ENCODE measurements at places on chromosomes 5 and 9.

GRCh38 chr5:35248843-35249780 lies 18.8 kb upstream of the PRLR start:
- peak; percentile 30 for DNase-seq

- no peak for DNase-seq
These were observed 47.8 kb downstream of the LOX start for GRCh38 chr5:122030251-122030650.

DNA sequence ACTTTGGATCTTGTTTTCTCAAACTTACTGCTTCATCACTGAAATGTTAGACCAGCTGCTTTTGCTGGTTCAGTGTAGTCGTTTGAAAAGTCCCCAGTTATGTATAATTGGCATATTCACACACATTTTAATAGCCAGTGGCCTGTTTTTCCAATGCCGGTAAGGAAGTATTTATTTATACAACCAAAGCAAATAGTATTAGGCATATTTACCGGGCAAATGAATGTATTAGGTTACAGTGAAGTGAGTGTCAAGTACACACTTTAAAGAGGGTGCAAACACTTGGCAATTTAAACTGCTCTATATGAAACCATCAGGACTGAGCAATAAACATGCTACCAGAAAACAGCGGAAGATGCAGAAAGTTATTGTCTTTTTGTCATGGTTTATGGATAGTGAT lies 242.9 kb downstream of the MCTP1 start:
- no peak for DNase-seq

DNA sequence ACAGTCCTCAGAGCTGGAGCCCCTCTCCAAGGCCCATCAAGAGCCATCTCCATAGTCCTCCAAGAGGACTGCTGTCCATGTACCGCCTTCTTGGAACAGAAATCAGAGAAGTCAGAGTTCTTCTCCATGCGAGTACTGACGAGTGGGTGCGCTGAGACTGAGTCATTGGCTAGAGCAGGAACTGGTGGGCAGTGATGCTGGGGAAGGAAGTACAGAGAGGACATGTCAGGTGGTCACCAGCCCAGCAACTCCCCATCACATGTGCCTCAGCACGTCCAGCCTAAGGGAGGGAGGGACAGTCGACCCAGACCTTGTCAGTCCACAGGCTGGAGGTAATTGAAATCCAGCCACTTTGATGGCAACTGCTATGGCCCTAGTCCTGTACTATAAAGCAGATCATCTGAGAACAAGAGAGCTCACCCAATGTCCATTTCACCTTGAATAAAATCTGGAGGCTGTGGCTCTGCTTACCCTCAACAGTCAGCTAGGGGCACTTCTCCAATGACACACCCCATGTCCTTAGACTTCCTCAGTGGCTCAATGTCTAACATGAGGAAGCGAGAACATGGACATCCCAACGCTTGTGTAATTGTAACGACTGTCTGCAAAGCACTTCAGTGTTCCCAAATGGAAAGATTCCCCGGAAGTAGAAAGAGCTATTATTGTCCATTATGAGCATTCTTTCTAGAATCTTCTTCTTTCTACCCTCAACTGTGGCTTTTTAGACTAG lies 15.0 kb upstream of the FBP1 start:
- DNase-seq: no peak

GRCh38 chr5:124060413-124061067 lies 548.6 kb downstream of the CSNK1G3 start:
- DNase-seq: no peak

DNA sequence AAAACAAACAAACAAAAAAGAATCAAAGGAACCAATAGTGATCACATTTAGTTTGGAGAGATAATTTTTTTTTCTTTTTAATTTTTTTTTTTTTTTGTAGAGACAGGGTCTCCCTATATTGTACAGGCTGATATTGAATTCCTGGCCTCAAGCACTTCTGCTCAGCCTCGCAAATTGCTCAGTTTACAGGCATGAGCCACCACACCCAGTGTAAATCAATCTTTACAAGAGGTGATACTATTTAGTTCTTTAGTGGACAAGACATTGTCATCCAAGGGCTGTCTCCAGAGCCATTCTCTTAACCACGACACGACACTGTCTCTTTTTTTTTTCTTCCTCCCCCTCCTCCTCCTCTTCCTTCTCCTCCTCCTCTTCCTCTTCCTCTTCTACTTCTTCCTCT lies 29.6 kb downstream of the ERAP2 start:
- no peak for DNase-seq

DNA sequence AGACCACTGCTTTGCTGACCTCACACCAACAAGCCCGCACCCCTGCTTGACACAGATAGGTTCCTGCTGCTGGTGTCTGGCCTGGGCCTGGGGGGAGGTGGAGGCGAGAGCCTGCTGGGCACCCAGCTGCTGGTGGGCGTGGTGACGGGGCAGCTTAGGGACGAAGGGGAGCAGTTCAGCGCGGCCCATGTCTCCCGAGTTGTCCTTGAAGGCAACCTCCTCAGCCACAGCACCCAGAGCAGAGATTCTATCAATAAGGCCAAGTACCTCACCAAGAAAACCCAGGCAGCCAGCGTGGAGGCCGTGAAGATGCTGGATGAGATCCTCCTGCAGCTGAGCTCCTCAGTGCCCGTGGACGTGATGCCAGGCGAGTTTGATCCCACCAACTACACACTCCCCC lies 313.3 kb downstream of the NR2F1-AS1 start:
- no peak for DNase-seq

DNA sequence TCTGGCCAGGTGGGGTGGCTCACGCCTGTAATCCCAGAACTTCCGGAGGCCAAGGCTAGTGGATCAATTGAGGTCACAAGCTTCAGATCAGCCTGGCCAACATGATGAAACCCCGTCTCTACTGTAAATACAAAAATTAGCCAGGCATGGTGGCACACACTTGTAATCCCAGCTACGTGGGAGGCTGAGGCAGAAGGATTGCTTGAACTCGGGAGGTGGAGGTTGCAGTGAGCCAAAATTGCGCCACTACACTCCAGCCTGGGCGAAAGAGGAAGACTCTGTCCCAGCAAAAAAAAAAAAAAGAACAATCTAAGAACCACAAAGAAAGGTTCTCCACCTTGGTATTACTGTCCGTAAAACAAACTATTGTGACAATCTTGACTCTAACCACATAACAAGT lies 9.7 kb downstream of the MYO10 start:
- no peak for DNase-seq

GRCh38 chr9:98215821-98216220 lies 23.4 kb upstream of the CORO2A start:
- peak; percentile 11 for DNase-seq

- DNase-seq: peak; percentile 17
These were observed 8.1 kb downstream of the ARPC5L start for GRCh38 chr9:124869986-124870560.

DNA sequence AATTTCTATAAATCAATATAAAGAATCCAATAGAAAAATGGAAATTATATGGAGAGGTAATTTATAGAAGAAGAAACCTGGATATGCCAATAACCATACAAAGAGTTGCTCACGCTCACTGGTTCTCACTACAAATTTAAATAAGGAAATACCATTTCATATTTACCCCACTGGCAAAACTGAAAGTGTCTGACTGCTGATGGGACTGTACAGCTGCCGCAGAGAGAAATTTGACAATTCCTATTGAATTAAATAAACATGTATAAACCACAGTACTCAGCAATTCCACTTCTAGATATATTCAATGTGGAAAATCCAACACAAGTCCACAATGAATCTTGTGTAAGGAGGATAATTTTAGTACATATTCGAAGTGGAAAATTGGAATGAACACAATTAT lies 830.4 kb upstream of the GRAMD2B start:
- DNase-seq: no peak

DNA sequence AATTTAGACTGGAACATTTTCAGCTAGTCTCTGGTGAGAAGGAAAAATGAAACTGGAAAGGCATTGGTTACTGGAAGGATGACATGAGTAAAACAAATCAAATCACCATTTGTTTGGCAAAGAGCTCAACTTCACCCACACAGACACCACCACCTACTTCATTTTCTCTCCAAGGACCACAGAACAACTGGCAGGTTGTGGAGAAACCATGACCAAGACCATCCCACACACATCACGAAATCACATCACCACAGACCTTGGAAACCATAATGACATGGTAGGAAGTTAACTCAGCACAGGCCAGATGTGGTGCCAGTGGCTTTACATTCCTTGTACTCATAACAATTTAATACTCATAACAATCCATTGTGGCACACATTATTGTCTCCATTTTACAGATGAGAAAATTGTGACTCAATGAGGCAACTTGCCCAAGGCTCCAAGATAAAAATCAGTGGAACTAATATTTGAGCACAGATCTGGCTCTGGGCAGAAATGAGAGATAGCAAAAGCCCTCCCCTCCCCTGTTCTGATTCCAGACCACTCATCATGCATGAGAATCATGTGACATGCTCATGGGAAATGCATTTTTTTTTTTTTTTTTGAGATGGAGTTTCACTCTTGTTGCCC lies 7.5 kb downstream of the OR1K1 start:
- no peak for DNase-seq

DNA sequence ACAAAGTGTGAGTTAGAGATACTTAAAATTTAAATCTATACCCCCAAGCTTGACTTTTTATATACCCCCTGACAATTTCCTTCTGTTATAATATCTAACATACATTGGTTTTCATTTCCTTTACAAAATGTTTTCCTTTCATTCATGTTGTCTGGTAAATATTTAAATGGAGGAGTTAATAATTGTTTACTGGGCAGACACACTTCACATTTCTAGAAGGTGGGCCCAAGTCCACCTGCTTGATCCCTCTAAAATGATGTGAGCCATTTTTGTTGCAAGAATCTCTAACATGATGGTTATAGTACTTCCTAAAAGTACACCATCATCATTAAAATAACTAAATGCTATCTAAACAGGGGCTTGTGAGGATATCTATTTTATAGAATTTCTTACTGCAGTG lies 155.9 kb downstream of the FAM174A start:
- DNase-seq: no peak

- no peak for DNase-seq
These were observed 72.6 kb downstream of the MVB12B start for GRCh38 chr9:126399251-126399650.

GRCh38 chr5:155050384-155051019 lies 36.9 kb downstream of the KIF4B start:
- no peak for DNase-seq

DNA sequence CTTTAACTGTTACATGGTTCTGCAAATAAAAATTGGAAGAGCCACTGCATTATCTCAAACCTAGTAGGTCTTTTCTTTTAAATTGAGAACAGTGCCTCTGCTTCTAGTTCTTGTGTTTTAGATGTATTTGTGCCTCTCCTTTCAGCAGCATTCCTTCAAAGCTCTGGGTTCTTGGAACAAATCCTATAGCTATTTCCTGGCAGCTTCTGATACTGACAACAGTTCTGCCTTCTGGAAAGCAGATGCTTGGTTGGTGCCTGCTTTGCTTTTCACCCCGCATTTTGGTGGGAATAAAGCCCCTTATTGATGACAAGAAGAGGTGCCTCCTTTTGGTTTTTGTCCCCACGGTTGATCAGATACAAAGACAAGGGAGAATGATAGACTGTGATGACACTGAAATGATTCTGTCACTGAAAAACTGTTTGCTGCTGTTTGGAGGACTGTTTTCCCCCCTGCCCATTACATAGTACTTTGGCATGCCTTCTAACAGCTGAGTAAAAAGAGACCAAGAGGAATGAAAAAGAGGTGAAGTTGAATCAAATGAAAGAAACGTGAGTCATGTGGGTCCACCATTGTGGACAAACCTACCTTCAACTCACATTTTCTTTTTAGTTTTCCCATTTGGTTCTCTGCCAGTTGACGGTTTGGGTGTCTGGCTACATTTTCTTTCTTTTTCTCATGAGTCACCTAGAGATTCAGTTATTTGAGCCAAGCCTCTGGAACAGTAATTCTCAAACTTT lies 5.6 kb downstream of the PTCD2 start:
- DNase-seq: peak; percentile 52

GRCh38 chr5:142446131-142446959 lies 121.5 kb upstream of the SPRY4 start:
- peak; percentile 53 for DNase-seq

DNA sequence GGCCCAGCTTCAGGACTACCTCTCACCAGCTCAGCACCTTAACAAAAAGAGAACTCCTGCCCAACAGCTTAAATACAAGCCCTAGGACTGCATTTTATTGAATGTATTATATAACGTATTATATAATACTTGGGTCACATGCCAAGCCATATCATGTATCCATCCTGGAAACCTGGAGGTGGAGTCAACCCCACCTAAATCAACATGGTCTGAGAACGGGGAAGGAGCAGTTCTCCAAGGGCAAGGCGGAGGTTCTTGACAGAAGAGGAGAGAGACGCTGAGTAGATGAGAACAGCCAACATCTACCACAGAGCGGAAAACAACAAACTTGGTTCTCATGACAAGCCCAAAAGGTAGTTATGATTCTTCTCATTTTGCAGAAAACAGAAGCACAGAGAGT lies 163.4 kb downstream of the FGF18 start:
- no peak for DNase-seq

- peak; percentile 97 for DNase-seq
These were observed 255.2 kb upstream of the TNC start for GRCh38 chr9:115373000-115373709.

DNA sequence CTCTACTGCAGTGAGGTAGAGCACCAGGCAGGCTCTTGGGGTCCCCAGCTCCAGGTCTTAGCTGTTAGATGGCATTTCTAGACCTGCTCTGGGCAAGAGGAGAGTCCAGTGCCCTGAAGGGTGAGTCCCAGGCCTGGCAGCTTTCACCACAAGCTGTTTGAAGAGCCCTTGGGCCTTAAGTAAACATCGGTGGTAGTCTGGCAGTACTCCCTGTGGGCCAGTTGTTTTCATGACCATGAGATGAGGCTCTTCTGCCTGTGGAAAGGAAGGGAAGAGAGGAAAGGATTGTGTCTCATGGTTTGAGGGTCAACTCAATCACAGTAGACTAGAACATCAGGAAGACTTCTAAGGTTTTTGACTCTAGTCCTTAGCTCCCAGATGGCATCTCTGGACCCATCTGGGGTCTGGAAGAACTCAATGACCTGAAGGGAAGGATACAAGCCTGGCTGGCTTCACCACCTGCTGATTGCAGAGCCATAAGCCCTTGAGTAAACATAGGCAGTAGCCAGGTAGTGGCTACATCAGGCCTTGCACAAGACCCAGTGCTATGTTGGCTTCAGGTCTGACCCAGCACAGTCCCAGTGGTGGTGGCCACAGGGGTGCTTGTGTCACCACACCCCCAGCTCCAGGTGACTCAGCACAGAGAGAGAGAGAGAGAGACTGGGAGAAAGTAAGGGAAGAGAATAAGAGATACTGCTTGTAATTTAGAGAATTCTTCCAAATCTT lies 114.3 kb upstream of the PCSK5 start:
- DNase-seq: no peak

DNA sequence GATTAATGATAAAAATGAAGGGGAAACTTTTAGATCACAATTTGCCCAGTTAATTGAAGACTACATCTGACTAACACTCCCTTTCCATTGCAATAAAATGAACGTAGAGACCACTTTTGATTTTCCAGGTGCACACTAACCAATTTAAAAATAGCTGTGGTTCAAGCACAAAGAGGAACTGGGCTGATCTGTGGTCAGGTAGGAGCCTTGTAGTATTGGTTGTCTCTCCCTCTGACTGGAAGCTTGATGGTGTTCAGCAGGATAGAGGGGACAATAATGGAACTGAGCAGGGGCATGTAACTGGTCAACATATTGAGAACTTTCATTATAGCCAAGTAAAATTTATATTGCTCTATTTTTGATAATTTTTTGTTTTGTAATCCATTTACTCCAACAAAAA lies 886.8 kb upstream of the SEMA6A start:
- DNase-seq: no peak

- no peak for DNase-seq
These were observed 22.5 kb downstream of the TPPP start for GRCh38 chr5:670396-671270.

- DNase-seq: no peak
These were observed 107.4 kb upstream of the SGCD start for GRCh38 chr5:156219483-156220005.

All from fibroblast of skin of scalp (primary cell).